ENCODE measurements at places on chromosomes 12 and 14.

DNA sequence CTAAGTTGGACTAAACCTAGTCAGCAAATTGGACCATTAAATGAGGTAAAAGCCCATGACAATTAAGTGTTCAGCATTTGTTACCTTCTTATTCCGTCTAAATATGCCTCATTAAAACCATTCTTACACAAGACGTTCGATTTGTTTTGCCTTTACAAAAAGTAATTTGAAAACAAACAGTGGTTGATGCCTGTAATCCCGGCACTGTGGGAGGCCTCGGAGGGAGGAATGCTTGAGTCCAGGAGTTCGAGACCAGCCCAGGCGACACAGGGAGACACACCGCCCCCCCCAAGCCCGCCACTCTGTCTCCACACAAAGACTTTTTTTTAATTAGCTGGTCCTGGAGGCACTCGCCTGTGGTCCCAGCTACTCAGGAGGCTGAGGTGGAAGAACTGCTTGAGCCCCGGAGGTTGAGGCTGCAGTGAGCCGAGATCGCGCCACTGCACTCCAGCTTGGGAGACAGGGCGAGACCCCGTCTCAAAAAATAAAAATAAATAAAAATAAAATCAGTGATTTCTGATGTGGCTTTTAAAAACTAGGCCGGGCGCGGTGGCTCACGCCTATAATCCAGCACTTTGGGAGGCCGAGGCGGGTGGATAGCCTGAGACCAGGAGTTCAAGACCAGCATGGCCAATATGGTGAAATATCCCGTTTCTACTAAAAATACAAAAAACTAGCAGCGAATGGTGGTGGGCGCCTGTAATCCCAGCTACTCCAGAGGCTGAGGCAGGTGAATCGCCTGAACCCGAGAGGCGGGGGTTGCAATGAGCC is 856 bp upstream of the EIF4B start:
- no peak for DNase-seq

DNA sequence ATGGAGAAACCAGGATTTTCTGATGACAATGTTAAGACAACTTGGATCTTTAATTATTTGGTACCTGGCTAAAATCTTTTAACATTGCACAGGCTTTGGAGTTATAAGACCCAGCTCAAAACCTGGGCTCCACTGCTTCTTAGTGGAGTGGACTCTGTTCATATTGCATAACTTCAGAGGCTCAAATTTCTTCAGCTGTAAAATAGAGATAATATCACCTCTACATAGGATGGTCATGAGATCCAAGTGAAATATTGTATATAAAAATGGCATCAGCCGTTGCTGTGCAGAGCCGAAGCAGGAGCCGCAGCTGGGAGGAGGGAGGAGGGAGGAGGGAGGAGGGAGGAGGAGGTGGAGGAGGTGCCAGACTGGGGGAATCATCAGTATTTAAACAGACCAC is 10.5 kb downstream of the NPC2 start:
- DNase-seq, result no peak

DNA sequence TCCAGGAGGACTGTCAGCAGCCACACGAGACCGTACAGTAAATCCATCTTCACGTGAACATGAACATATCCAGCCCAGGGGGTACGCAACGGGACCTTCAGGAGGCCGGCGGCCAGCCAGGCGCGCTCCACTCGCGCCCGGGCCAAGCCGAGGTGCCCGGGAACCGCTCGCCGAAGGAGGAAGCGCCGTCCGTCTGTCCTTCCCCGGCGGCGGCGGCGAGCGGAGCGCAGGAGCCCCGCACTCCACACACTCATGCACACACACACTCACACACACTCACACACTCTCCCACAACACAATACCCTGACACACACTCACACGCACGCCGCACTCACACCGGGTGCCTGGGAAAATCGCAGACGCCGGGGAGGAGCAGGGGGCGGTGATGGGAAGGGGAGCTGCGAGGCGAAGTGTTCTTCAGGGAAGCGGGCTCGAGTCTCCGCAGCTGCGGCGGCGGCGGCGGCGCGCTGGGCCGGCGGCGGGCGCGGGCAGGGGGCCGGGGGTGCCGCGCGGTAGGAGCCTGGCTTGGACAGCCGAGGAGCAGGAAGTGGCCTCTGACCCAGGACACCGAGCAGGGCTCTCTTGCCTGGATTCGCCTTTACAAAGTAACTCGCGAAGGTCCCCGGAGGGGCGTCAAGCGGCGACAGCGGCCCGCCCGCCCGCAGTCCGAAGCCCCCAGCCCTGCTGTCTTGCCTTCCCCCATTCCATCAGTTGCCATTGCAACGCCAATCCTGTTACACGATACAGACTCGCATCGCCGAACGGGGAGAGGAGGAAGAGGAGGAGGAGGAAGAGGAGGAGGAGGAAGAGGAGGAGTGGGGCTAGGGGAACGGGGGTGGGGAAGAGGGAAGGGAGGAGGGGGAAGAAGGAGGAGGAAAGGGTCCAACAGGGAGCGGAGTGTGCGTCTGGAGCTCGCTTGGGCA is 601 bp downstream of the MDGA2 start:
- DNase-seq, result no peak

- no peak for DNase-seq
Measured at GRCh38 chr12:50059440-50060119, 2.2 kb downstream of the ASIC1 start.

DNA sequence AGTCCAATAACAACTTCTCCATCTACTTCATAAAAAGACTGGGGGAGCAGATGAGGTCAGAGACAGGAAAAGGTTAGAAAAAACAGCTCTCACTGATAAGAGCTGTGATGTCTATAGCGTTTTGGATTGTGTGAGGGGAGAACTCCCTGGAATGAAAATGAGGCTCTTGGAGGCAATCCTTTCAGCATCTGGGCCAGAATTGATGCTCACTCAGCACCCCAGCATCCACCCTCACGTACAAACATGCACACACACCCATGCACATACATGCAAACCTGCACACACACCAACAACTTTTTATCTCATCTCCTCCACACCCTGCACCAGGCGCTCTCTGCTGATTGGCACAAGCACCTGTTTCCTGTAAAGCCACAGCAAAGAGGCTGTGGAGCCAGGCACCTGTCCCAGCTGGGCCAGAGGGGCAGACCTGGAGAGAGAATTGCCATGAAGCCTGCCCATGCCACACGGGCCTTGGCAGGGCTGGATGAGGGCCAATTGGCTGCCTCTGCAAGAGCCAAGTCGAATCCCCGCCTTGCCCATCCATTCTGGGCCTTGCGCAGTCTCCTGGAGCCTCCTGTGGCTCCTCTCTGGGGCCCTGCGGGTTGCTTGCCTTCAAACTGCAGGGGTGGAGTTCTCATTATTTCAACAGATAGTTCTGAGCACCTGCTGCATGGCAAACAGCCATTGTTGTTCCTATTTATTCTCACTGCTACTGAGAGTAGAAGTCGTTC is 53.1 kb downstream of the SYNE3 start:
- no peak for DNase-seq

- DNase-seq, result no peak
Measured at GRCh38 chr12:117583677-117584225, 222.3 kb upstream of the NOS1 start.

GRCh38 chr14:81582420-81582819 is 48.8 kb upstream of the SEL1L start:
- DNase-seq, result no peak

DNA sequence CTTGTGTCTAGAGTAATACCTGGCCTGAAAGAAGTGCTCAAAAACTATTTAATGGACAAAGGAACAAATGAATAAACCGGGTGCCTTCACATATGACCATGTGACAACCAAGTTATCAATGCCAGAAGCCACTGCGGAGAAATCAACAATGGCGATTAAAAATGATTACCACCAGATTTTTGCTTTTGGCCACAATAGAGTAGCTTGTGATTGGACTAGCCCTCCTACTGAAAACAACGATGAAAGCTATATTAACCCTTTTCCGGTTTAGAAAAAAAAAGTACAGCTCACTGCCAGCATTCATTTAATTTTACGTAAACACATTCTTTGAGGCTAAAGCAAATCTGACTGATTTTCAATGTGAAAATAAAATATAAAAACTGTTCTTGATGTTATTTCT is 41.6 kb upstream of the TTC7B start:
- DNase-seq, result no peak

- DNase-seq, result no peak
Measured at GRCh38 chr12:52964556-52965336, 15.8 kb downstream of the KRT18 start.

GRCh38 chr12:8081251-8081920 is 688 bp upstream of the NECAP1 start:
- DNase-seq, result no peak

DNA sequence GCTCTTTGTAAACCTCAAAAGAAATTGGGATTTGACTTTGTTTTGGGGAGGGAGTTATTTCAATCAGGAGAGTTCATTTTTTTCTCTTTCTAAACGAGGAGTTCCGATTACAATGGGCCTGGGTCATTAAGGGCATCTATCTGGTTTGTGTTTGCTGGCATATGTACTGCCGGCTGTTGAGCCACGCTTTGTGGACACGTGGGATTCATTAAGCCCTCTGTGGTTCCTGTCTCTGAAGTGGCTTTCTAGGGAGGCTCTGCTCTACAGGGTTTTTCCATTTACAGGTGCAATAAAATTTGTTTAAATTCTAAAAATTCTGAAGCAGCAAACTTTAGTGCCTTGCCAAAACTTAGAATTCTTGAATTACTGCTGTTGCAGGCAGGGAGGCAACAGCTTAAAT is 57.9 kb downstream of the GNS start:
- no peak for DNase-seq

DNA sequence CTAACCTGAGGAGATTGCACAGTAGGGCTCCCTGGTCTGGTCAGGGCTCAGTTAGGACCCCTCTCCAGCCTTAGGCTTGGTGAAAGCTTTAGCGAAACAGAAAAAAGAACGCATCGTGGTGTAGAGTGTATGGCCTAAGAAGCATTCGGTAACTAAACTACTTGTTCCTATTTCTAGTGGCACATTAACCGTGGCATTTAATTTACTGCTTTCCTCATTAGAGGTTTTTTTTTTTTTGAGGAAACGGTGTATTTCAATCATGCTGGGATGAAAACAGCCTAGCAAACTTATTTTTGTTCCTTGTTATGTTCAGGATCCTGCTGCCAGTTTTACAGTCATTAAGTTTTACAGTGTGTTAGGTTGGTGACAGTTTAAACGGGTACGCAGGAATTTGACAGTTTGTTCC is 518 bp upstream of the OSBPL8 start:
- DNase-seq, result no peak

Measured in amniotic stem cell (primary cell).